ENCODE measurements at places on chromosomes 6 and 20.
A peak's percentile ranks its signal among the peaks of the same experiment; 100 is the strongest.

DNA sequence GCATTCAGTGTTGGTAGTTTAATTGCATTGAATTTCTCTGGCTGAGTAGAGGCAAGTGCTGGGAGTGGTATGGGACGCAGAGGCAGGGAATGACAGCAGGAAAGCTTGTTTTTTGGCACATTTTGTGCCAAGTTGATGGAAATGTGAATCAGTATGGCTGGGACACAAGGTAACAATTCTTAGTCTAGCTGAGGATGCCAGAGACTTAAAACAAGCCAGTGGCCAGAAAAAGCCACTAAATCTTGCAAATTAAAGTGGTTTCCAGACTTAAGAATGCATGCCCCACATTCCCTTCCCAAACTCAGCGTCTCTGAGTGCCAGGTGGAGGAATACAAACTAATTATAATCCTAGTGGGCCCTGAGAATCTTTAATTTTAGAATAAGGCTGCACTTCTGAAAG lies 35.9 kb downstream of the PPARD start:
- peaks cover 28% of the 10 kb centered on the region for H3K4me1 ChIP-seq
- peaks cover 2% of the 10 kb centered on the region for H3K36me3 ChIP-seq
- no peak overlapping the region for H3K27ac ChIP-seq
- H3K27me3 ChIP-seq, result no peaks in the 10 kb centered on the region
- H3K4me3 ChIP-seq, result no peak overlapping the region

DNA sequence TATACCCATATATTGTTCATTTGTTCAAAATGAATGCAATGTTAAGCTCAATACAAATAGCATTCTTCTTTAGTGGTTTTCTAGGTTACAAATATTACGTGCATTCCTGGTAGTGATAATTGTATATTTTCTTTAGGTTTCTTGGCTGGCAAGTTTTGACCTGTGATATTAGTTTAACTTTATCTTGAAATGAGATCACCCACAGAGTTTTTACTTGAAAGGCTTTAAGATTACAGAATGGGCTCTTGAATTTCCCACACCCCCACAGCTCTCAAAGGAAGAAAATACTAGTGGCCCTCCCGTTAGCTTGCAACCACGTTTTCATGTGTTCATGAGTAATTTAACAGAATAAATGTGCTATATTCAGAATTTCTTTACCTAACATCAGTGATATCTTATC lies 1315.5 kb upstream of the GJE1 start:
- no peak for DNase-seq
- H3K27ac ChIP-seq, result no peak overlapping the region
- no peaks in the 10 kb centered on the region for H3K4me1 ChIP-seq
- no peak overlapping the region for H3K4me3 ChIP-seq
- no peaks in the 10 kb centered on the region for H3K36me3 ChIP-seq

DNA sequence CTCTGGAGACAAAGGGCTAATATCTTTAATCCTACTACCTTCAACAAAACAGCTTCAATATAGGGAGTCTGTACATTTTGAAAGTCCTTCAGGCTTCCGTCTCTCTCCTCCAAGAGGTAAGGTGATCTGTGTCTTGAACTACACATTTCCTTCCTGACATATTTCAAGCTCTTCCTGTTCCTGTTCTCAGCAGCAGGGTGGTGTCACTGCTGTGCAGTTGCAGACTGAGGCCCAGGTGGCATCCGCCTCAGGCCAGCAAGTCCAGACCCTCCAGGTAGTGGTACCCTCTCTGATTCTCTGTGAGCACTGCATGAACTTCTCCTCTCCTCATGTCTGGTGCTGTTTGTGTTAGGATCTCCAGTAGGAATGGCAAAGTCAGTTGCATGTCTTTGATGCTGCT lies 7.8 kb downstream of the NFYA start:
- DNase-seq, result no peak
- H3K4me3 ChIP-seq, result no peak overlapping the region
- H3K4me1 ChIP-seq, result no peaks in the 10 kb centered on the region
- H3K27me3 ChIP-seq, result no peaks in the 10 kb centered on the region

DNA sequence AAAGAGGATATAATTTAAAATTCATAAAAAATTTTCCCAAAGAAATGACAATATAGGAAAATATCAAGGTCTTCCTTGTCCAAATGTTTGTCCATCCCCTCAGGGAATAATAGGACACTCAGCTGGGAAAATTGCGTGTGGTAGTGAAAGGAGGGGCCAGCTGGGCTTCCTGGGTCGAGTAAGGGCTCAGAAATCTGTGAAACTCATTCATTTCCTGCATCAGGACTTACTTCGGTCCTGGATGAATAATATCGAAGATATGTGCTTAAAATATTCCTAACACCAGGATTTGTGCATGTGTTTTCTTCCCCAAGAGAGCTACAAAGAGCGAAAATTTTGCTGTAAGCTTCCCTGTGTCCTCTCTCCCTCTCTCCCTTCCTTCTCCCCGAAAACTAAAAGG lies 118.2 kb upstream of the GJE1 start:
- no peaks in the 10 kb centered on the region for H3K36me3 ChIP-seq
- no peaks in the 10 kb centered on the region for H3K27me3 ChIP-seq
- peak; percentile 93 for DNase-seq
- peak overlapping the region; percentile 56 for H3K27ac ChIP-seq

GRCh38 chr6:31403283-31404060 lies at the start of gene MICA:
Gene MICA, plus strand, starts transcription at chr6:31403595. Its CDS starts 38 bp downstream, at chr6:31403633.
- peak within 1 kb of the TSS; percentile 83 for H3K4me3 ChIP-seq
- no peaks in the 10 kb centered on the region for H3K27me3 ChIP-seq
- DNase-seq, result peak; percentile 79
- peak within 1 kb of the TSS; percentile 13 for H3K27ac ChIP-seq
- peaks cover 5% of the 10 kb centered on the region for H3K4me1 ChIP-seq
- H3K36me3 ChIP-seq, result no peaks in the 10 kb centered on the region

GRCh38 chr6:133101790-133102189 lies 139.4 kb upstream of the EYA4 start:
- H3K4me3 ChIP-seq, result no peak overlapping the region
- peaks cover 4% of the 10 kb centered on the region for H3K4me1 ChIP-seq
- no peak overlapping the region for H3K27ac ChIP-seq
- H3K27me3 ChIP-seq, result no peaks in the 10 kb centered on the region
- H3K36me3 ChIP-seq, result no peaks in the 10 kb centered on the region

DNA sequence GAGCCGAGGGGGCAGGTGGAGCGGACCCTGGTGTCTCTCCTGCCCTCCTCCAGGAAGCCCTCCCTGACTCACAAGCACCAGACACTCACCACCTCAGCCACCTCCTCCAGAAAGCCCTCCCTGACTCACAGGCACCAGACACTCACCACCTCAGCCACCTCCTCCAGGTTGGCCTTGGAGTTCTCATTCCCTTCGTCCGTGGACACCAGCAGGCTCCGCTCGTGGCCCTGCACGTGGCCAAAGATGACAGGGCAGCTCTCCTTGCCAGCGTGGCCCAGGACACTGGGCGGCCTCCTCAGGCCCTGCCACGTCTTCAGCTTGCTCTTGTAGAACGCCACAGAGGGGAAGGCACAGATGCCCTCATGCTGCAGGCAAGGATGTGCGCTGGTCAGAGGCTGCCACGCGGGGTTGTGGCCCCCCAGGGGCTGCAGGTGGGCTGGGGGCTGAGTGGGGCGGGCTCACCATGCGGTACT lies 6.4 kb downstream of the FNDC11 start:
- no peaks in the 10 kb centered on the region for H3K4me1 ChIP-seq
- H3K4me3 ChIP-seq, result no peak overlapping the region
- H3K36me3 ChIP-seq, result peaks cover 50% of the 10 kb centered on the region
- DNase-seq, result no peak
- H3K27ac ChIP-seq, result no peak overlapping the region
- H3K27me3 ChIP-seq, result no peaks in the 10 kb centered on the region

DNA sequence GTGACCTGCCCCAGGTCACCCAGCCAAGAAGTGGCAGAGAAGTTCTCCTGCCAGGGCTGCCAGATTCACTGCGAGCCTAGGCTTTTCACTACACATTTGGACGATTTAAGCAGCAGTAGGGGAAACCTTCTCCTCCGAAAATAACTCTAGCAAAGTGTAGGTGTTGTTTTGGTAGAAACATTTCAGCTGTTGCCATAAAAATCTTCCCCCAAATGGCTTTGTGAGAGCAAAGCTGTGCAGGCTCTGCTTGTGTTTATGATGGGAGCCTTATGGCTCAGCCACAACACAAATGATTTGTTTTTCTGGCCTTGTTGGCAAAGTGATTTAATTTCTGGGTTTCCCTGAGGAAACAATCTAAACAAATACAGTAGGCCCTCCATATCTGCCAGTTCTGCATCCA lies 81.8 kb downstream of the PLCB4 start:
- DNase-seq, result no peak
- H3K4me1 ChIP-seq, result peaks cover 7% of the 10 kb centered on the region
- no peaks in the 10 kb centered on the region for H3K27me3 ChIP-seq
- no peak overlapping the region for H3K4me3 ChIP-seq

DNA sequence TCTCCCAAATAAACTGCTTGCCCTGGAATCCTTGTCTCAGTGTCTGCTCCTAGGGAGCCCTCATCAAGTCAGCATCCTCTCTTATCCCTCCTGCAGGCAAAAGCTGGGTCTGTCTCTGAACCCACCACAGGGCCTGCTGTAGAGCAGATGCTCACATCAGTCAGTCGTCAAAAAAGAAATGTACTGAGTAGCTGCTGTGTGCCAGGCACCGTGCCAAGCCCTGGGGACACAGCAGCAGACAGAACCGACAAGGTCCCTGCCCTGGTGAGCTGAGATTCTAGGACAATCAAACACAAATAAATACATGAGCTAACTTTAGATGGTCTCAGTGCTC lies 68.5 kb downstream of the EYA2 start:
- H3K36me3 ChIP-seq, result no peaks in the 10 kb centered on the region
- H3K27ac ChIP-seq, result no peak overlapping the region
- H3K4me3 ChIP-seq, result no peak overlapping the region
- peaks cover 15% of the 10 kb centered on the region for H3K4me1 ChIP-seq
- H3K27me3 ChIP-seq, result no peaks in the 10 kb centered on the region

DNA sequence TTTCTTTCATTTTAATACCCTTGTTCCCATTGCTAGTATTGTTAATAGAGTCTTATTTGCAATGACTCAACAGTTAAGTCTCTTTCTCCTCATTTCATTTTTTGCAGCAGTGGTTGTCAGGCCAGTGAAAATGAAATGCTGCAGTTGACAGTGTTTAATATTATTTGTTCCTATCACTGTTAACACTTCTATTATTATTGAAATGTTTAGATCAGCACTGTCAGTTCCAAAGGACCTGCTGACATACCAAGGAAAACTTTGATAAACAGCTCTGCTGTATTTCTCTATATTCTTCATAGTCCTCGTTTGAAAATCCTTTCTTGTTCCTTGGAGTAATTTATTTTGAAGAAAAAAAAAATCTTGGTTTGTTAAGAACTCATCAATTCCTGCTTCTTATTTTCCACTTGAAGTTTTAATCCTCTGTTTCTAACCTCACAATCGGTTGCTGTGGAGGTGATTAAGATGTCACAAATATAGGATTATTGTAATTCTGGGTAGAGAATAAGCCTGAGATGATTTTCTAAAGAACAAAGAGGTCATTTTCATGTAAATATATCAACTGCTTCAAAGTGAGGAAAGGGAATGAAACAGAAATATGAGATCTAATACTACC lies 1065.9 kb upstream of the CITED2 start:
- DNase-seq, result no peak
- H3K4me3 ChIP-seq, result no peak overlapping the region
- no peaks in the 10 kb centered on the region for H3K36me3 ChIP-seq
- no peak overlapping the region for H3K27ac ChIP-seq

DNA sequence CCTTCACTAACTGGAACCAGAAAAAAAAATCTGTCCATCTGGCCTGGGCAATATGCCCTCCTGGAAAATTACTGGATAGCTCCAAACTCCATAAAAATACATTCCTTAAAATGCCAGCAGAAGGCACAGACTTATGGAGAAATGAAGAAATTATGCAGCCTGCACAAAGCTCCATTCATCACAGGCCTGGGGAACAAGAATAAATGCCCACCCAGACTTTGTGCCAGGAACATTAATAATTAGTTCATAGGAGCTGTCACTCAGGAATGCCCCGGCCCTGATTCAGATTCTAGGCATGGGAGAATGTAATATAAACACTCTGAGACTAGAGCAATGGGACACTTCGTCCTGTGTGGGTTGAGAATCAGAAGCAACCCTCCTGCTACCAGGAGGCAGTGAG lies 199.3 kb downstream of the OTOR start:
- no peak overlapping the region for H3K4me3 ChIP-seq
- H3K4me1 ChIP-seq, result peaks cover 6% of the 10 kb centered on the region
- DNase-seq, result no peak
- no peak overlapping the region for H3K27ac ChIP-seq
- H3K36me3 ChIP-seq, result no peaks in the 10 kb centered on the region

DNA sequence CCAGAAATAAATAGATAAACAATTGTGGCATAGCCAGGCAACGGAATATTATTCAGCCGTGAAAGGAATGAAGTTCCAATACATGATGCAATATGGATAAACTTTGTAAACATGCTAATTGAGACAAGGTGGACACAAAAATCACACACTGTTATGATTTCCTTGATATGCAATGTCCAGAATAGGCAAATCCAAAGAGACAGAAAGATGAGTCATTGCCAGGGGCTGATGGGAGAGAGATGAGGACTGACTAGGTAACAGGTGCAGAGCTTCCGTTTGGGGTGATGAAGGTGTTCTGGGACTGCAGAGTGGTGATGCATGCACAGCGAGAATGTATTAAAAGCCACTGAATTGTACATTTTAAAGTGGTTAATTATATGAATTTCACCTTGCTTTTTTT lies 31.1 kb upstream of the SPO11 start:
- H3K4me3 ChIP-seq, result no peak overlapping the region
- no peaks in the 10 kb centered on the region for H3K36me3 ChIP-seq
- DNase-seq, result no peak
- peaks cover 3% of the 10 kb centered on the region for H3K27me3 ChIP-seq
- no peak overlapping the region for H3K27ac ChIP-seq

DNA sequence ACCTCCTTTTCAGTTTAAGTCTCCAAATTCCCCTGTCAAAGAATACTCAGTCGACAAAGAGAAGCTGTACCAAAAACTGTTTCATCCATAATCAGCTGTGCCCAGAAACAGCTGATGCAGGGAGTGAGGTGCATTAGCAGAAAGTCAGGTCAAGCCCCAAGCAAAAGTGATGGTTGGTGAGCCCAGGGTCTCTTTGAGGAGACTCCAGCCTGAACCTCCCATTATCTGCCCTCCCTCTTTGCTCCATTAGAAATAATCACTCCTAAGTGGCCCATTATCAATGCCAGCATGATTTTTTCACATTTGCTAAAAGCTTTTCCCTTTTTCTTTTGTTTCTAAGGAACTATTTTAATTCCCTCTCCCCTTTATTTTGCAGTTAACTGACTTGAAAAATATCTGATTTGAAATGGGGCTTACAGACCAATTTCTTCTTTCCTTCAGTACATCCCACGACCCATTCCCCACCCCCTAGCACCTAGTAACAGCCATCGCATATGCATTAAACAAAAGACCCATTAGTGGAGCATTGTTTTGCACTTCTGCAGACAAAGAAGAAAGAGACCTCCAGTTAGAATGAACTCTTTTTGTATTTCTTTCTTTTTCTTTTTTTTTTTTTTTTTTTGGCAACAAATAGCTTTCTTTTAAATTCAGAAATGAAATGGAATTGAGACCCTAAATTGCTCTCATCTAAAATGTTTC lies 257.0 kb downstream of the GRIK2 start:
- H3K4me3 ChIP-seq, result no peak overlapping the region
- DNase-seq, result no peak
- no peak overlapping the region for H3K27ac ChIP-seq
- no peaks in the 10 kb centered on the region for H3K27me3 ChIP-seq
- no peaks in the 10 kb centered on the region for H3K4me1 ChIP-seq
- H3K36me3 ChIP-seq, result no peaks in the 10 kb centered on the region

- H3K36me3 ChIP-seq, result peaks cover 34% of the 10 kb centered on the region
- no peak overlapping the region for H3K4me3 ChIP-seq
- H3K4me1 ChIP-seq, result peaks cover 3% of the 10 kb centered on the region
- no peak overlapping the region for H3K27ac ChIP-seq
These were observed 8.8 kb upstream of the BTN3A3 start for GRCh38 chr6:26431258-26432172.

GRCh38 chr6:33745548-33745947 lies 1.2 kb downstream of the IP6K3 start:
- peak overlapping the region; percentile 30 for H3K27ac ChIP-seq
- H3K4me3 ChIP-seq, result no peak overlapping the region
- peaks cover 6% of the 10 kb centered on the region for H3K27me3 ChIP-seq
- peaks cover 24% of the 10 kb centered on the region for H3K4me1 ChIP-seq
